ENCODE measurements at places on chromosomes 12 and 14.

DNA sequence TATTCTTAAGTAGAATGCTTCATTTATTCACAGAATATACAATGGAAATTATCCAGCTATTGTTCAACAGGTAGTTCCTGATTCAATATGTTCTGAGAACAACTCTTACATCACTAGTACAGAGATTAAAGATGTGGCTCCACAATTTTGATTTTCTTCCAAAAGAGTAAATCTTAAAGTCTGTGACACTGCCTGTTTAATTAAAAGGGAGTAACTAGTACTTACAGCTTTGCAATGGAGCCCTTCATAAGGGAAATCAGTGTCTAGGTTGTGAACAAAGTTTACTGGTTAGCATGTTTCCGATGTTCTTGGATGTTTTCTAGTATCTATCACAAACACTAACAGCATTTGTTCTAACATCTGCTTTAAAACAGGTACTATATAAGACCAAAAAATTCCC, 30.8 kb downstream of the MIA2 start:
- no peak for DNase-seq

GRCh38 chr12:76688631-76689030, 75.3 kb upstream of the ZDHHC17 start:
- DNase-seq, result peak; percentile 36

- no peak for DNase-seq
Measured at GRCh38 chr12:119069147-119069642, 87.9 kb downstream of the SRRM4 start.

GRCh38 chr12:131827961-131828534, at the start of gene MMP17:
Gene MMP17 (plus strand): TSS chr12:131828393. CDS start chr12:131828495, 102 bp downstream.
- DNase-seq, result peak; percentile 85

DNA sequence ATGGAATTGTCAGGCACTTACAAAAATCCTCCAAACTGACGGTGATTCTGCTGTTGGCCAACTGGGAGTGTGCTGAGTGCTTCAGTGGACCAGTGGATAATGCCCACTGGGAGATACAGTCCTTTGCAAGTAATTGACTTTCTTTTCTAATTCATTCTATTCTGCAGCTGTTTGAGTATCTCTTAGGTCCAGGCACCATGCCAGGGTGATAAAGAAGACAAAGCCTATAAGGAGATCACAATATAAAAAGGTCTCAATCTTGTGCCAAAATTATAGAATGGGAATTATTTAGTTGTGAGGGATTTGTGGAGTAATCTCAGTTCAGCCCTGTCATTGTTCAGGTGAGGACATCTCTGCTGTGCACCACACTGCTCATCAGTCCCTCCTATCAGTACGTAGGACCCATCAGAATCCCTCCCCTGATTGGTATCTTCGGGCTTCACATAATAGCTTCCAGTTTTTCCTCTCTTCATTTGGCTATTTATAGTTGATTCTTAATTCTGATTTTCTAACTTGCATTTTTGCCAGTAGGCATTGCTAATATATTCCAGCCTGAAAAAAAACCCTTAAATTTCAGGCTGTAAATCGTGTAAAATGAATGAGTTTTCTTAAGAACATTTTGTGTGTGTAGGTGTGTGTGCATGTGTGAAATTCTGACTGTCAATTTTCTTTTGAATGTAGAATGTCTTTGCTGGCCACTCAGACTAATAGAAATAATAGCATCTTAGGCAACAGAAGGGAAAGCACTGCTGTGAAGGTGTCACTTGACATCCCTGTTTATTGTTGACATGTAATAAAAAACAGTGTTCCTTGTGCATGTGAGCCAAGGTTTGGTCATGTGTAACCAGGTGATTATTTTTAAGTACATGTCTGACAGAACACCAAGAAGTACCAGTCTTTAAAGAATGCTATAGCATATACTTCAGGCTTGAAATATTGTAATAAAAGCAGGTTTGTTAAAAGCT, 457.6 kb upstream of the RGS6 start:
- no peak for DNase-seq

All from K562 (cell line).